H9 (cell line): ENCODE measurements at places on chromosomes 3 and 15. TPM values are rescaled to one million over a fixed set of nuclear protein-coding genes. Genes with fewer than 3 reads are reported as not detected.

Gene FILIP1L
- total RNA-seq: 0.07 and 0.22 TPM in 2 replicates

Gene IMPG2
- total RNA-seq: 0.02 and 0.04 TPM in 2 replicates

Gene RPP14
- total RNA-seq: 23.9 and 24.4 TPM in 2 replicates

Gene HESX1
- total RNA-seq: 28.1 and 28.4 TPM in 2 replicates

Gene IGSF10
- total RNA-seq: 0.13 and 0.20 TPM in 2 replicates

Gene MED12L
- 14.9 and 16.4 TPM in 2 replicates for total RNA-seq

Gene RTP4
- total RNA-seq: not detected in 2 replicates

Gene FXR1
- total RNA-seq: 240 and 242 TPM in 2 replicates

Gene SYNPR
- 0.17 and 0.64 TPM in 2 replicates for total RNA-seq

Gene OXTR
- total RNA-seq: 1.5 and 1.7 TPM in 2 replicates

Gene SLC2A2
- not detected in 2 replicates for total RNA-seq

Gene FMN1
- total RNA-seq: 1.9 and 2.0 TPM in 2 replicates
